ENCODE measurements at places on chromosomes 3 and 15.

- no peak for DNase-seq
Observed at GRCh38 chr3:94543161-94543560, 480.3 kb downstream of the NSUN3 start.

GRCh38 chr15:67146875-67147381 is 81.5 kb downstream of the SMAD3 start:
- peak; percentile 40 for DNase-seq

- DNase-seq, result no peak
Observed at GRCh38 chr3:120419797-120420196, 31.0 kb downstream of the FSTL1 start.

DNA sequence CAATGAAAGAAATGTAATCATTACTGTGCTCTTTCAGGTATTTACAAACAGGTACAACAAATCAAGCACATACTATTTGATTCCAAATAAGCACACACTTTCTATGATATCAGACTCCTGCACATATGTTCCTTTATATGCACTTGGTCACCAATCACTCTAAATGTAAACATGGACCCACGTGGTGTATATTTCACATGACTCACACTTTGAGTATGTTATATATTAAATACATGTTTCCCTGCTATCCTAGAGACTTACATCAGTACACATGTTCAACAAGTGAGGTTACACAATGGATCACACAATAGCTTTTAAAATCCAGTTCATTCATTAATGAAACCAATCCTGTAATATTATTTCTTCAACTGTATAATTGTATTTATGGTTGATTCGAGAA is 683.5 kb downstream of the NR2F2 start:
- no peak for DNase-seq

DNA sequence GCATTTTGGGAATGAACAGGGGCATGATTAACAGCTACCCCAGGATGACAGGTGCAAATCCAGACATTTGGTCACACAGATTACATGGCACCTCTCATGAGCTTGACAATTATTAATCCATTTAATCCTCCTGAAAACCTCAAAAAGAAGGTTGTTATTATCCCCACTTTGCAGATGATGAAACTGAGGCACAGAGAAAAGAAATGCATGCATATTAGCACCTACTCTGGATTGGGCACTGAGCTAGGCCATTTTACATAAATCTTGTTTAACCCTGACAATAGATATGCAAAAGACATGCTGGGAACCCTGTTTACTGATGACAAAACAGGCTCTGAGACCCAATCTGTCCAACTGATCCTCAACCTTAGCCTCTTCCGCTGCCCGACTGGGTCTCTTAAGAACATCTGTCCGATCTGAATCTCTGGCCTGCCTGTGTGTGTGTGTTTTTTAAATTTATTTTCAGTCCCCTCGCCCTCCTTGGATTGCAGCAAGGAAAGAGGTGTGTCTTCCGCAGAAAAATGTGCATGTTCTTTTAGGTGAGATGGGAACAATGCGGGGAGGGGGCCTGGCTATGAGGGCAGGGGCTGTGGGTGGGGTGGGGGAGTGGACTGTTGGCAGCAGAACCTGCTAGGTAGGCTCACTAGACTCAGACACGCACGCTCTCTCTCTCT is 162.5 kb downstream of the WNT7A start:
- no peak for DNase-seq

DNA sequence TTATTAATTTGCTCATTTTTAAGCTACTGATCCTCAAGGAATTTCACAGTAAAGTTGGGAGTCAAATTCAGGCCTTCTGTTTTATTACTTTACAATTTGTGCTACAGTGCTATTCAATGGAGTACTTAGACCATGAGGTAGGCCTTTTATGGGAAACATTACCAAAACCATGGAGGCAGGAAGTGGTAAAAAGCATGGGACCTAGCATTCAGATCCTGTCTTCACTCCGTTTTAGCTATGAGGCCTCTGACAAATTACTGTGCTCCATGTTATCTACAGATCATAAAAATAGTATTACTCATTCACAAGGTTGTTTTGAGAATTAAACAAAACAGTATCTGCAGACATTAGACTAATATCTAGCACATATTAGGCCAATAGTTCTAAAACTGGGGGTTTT is 140.6 kb upstream of the SLITRK3 start:
- DNase-seq, result no peak

- DNase-seq, result no peak
Observed at GRCh38 chr15:39254181-39254580, 326.7 kb upstream of the THBS1 start.

- DNase-seq, result no peak
Observed at GRCh38 chr3:85912980-85913379, 954.2 kb downstream of the CADM2 start.

DNA sequence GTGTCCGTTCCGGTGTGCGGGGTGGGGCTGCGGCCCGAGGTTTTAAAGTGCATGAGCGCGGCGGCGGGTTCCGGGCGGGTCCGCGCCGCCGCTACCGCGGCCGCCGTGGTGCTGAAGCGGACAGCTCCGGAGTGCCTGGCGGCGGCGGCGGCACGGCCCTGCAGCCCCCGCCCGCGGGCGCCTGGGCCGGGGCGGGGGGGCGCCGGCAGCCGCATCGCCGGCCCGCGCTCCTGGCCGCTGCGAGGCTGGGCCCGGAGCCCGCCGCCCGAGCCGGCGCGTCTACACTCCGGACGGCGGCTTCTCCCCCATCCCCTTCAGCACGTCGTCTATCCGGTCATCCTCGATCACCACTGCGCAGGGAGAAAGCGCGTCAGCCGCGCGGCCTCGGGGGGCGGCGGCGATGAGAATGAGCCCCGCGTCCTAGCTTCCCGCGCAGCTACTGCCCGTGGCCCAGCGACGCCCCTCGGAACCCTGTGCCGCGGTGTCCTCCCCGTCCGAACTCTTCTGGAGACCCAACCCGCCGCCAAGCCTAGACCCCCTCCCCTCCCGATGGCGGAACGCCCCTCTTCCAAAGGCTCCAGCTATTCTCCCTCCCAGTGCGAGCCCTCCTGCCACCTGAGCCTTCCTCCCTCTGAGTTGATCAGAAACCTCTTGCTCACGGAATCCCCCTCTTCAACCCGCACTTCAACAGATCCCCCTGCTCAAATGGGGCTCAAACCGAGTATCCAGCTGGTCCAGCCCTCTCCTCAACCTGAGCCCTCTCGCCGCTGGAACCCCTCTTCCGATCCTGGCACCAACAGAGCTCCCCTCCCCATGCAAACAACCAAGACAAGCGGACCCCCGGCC is 1.3 kb downstream of the CAMK2N2 start:
- peak; percentile 31 for DNase-seq

- DNase-seq, result no peak
Observed at GRCh38 chr3:102715030-102715697, 280.3 kb downstream of the ZPLD1 start.

DNA sequence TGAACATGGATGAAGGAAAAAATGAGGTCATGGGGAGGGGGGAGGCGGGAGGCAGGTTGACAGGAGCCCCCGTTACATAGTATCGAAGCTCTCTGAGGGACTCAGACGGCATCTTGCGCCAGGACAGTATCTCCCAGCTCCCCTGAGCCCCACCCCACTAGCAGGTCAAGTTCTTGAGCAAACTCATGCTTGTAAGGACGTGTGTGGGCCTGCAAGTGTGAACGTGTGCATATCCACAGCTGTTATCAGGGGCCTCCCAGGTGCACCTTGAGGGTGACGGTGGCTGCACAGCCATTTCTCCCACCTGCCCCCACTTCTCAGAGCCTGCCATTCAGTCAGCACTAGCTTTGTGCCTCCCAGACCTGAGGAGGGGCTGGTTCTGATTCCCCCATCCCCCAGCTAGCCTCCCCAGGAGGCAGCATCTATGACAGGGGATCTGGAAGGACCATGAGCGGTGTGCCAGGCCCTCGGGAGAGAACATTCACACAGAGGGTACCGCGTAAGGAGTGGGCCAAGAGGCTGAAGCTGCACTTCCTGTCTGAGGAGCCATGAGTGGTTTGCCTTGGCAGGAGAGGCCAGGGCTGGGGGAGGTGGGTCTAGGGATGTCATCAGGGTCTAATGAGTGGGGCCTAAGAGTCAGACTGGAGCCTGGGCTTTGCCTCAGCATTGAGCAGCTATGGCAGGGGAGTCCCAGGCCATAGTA is 2.9 kb downstream of the SEMA3F start:
- DNase-seq, result no peak

All from CD4-positive, alpha-beta T cell treated with Interleukin-2 at 100 ng/mL for 4 hours (primary cell).